ENCODE measurements at places on chromosomes 12 and 14.

- no peak for DNase-seq
Measured at GRCh38 chr14:69408331-69408960, 10.0 kb downstream of the SLC39A9 start.

GRCh38 chr12:24853588-24853987 lies 95.3 kb downstream of the BCAT1 start:
- no peak for DNase-seq

GRCh38 chr12:92094751-92095161 lies 50.9 kb downstream of the BTG1 start:
- DNase-seq = no peak

- no peak for DNase-seq
Measured at GRCh38 chr12:96883571-96883970, 23.5 kb upstream of the NEDD1 start.

GRCh38 chr14:101665478-101666078 lies 95.9 kb upstream of the PPP2R5C start:
- DNase-seq = peak; percentile 57

GRCh38 chr12:13340149-13340548 lies 143.6 kb downstream of the EMP1 start:
- no peak for DNase-seq

DNA sequence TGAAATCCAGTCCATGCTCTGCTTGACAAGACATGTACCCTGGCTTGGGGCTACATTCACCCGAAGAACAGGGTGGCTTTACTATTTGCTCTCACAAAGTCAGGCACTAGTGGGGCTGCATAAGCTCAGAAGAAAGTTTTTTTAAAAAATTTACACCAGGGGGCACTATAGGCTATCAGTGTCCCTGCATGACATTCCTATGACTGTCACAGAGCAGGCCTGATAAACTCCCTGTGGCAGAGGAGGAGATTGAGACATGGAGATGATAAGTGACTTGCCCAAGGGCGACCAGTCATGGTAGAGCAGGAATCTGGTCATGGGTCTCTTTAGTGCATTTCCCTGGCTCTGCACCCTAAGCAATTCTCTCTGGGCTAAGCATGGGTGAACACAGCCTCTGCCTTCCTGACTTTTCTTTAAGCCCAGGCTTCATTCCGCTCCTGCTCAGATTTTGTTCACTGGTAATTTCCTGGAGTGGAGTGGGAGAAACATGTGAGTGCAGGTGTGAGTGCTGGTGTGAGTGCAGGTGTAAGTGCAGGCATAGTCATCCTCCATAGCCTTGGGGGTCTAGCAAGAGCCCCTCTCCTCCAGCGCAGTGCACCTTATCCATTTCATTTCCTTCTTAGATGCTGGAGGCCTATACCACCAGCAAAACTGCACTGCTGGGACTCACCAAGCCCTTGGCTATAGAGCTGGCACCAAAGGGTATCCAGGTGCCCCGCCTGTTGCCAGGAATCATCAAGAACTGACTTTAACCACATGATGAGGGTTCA lies 91.6 kb downstream of the DHRS2 start:
- DNase-seq = peak; percentile 56

- DNase-seq = no peak
Measured at GRCh38 chr14:59895721-59896120, 24.2 kb upstream of the LRRC9 start.

- no peak for DNase-seq
Measured at GRCh38 chr14:27077214-27077613, 479.4 kb upstream of the NOVA1 start.

DNA sequence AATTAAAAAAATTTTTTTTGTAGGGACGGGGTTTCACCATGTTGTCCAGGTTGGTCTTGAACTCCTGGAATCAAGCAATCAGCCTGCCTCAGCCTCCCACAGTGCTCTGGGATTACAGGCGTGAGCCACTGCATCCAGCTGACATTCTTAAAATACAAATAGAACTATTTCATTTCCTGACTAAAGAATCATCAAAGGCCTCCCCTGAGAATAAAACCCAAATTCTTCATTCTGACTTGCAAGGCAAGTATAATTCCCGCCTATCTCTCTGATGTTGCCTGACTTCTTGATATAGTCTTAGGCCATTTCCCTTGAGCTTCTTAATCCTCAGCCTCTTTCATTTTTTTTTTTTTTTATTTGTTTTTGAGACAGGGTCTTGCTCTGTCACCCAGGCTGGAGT lies 4.4 kb upstream of the BICD1 start:
- DNase-seq = no peak

GRCh38 chr12:75705749-75706711 lies 194.6 kb upstream of the KRR1 start:
- DNase-seq = peak; percentile 64

GRCh38 chr12:104450700-104451099 lies 6.0 kb upstream of the CHST11 start:
- DNase-seq = no peak

GRCh38 chr12:68510397-68510796 lies 100.3 kb upstream of the RAP1B start:
- no peak for DNase-seq

GRCh38 chr14:75132382-75133086 lies 5.7 kb upstream of the NEK9 start:
- peak; percentile 65 for DNase-seq

- no peak for DNase-seq
Measured at GRCh38 chr14:90508536-90509254, 111.9 kb downstream of the CALM1 start.

DNA sequence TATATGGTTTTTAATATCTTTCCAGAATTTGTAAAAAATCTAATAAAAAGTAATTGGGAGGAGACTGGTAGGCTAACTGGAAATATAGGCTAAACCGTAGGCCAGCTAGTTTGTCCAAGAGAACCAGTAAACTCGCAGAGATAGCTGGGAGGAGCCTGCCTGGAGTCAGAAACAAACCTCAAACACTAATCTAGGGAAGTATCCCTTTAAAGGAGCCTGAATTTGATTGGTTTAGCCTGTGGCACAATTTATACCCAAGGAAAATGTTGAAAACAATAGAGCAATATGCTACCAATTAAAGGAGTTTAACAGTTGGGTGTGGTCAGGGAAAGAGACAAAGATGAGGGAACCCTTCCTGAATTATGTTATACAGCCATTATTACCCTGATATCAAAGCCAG lies 109.6 kb downstream of the EML5 start:
- DNase-seq = no peak

- DNase-seq = no peak
Measured at GRCh38 chr14:101118746-101119591, 215.4 kb upstream of the RTL1 start.

GRCh38 chr12:9872162-9872561 lies 3.0 kb upstream of the CLEC2B start:
- DNase-seq = no peak

DNA sequence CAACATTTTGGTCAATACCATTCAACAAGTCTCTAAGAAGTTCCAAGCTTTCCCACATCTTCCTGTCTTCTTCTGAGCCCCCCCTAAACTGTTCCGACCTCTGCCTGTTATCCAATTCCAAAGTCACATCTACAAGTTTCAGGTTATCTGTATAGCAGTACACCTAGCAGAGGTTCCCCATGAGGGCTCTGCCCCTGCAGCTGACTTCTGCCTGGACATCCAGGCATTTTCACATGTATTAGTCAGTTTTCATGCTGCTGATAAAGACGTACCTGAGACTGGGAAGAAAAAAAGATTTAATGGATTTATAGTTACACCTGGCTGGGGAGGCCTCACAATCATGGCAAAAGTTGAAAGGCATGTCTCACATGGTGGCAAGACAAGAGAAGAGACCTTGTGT lies 10.2 kb upstream of the PLA2G1B start:
- DNase-seq = no peak

DNA sequence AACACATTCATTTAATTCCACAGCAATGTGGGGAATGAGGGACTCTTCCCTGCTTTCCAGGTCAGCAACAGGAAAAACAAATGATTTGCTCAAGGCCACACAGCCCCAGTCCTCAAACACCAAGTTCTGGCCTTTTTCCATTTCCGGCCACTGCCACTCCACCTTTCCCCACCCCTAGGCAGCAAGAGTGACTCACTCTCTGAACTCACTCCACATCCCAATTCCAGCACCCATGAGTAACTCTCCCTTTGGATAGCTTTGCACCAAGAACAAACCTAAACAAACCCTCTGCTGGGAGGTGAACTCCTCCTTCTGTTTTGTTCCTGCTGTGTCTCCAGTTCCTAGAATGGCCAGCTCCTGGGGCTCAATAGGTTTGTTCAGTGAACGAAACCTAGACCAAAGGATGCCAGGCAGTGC lies 30.4 kb upstream of the PLEKHG6 start:
- DNase-seq = peak; percentile 85

- no peak for DNase-seq
Measured at GRCh38 chr12:25792031-25792430, 166.5 kb upstream of the RASSF8 start.

DNA sequence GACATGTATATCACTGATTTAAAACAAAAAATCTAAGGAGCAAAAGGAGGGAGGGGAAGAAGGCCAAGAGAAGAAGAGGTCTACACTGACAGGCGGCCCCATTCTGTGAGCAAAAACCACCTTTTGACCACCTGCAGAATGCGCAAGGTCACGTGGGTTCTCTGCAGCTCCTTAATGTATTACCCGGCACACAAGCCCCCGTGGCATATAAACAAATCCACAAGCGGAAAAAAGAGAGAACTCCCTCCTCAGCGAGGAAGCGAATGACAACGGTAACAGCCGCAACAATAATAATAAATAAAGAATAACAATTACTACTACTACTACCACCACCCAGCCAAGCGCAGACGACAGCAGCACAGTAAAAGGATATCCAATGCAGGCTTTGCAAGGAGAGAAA lies 1.3 kb downstream of the KSR2 start:
- DNase-seq = no peak

DNA sequence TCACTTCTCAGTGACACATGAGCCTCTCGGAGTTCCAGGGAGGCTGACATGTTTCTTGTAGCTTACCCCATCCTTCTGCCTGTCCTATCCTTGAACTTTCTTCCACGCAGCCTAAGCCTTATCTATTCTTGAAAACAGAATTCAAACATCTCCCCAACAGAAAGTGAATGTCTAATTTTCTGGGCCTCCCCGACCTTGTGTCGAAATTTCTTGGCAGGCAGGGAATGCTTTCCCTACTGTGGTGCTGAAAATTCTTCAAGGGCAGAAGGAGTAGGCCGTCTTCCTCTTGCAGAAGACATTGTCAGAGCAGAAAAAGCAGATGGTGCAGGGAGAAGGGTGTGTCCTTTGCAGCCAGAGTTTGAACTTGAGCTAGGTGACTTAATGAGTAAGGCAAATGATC lies 63.0 kb upstream of the TCL1B start:
- DNase-seq = no peak

DNA sequence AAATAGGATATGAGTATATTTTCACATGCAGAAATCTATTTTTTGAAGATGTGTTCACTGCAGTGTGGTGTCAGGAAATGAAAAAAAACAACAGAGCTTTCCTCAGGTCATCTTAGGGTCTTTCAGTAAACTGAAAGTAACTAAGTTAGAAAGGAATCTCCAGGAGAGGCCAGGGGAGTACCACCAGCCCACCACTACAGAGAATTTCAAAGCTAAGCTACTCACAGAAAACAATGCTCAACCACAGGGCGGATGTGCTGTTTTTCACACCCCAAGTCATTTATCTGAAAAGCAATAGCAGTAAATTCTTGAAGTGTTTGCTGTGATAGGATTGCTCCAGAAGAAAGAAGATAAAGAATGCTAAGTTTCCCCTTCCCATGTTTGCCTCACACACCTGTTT lies 79.0 kb downstream of the IFNG start:
- no peak for DNase-seq

GRCh38 chr14:101112351-101113107 lies 209.0 kb upstream of the RTL1 start:
- no peak for DNase-seq

GRCh38 chr12:92062539-92063493 lies 82.8 kb downstream of the BTG1 start:
- no peak for DNase-seq

DNA sequence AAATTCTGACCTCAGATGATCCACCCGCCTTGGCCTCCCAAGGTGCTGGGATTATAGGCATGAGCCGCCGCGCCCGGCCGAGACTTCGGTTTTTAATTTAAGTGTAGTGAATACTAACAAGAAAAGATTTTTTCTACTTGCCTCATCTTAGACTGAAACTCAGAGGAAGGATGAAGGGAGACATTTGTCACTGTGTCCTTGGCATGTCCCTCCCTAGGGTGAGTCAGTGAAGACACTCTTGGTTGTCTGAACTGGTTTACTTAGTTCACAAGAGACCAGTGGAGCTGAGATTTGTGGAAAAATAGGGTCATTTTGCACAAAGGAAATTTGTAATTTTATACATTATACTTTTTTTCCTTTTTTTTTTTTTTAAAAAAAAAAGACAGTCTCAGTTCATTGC lies 13.5 kb downstream of the C12orf71 start:
- DNase-seq = no peak

GRCh38 chr14:53493320-53493719 lies 340.2 kb upstream of the DDHD1 start:
- DNase-seq = no peak

GRCh38 chr14:23148591-23149249 lies 29.7 kb upstream of the CEBPE start:
- DNase-seq = no peak

DNA sequence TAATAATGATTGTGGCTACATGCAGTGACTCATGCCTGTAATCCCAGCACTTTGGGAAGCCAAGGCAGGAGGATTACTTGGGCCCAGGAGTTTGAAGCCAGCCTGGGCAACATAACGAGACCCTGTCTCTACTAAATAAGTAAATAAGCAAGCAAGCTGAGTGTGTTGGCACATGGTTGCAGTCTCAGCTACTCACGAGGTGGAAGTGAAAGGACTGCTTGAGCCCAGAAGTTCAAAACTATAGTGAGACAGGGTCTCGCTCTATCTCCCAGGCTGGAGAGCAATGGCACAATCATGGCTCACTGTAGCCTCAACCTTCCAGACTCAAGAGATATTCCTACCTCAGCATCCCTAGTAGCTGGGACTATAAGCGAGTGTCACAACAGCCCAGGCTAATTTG lies 64.7 kb downstream of the RPS6KA5 start:
- no peak for DNase-seq

- no peak for DNase-seq
Measured at GRCh38 chr12:107436376-107436775, 249.2 kb upstream of the PWP1 start.
